ENCODE measurements at places on chromosomes 5 and 9.

DNA sequence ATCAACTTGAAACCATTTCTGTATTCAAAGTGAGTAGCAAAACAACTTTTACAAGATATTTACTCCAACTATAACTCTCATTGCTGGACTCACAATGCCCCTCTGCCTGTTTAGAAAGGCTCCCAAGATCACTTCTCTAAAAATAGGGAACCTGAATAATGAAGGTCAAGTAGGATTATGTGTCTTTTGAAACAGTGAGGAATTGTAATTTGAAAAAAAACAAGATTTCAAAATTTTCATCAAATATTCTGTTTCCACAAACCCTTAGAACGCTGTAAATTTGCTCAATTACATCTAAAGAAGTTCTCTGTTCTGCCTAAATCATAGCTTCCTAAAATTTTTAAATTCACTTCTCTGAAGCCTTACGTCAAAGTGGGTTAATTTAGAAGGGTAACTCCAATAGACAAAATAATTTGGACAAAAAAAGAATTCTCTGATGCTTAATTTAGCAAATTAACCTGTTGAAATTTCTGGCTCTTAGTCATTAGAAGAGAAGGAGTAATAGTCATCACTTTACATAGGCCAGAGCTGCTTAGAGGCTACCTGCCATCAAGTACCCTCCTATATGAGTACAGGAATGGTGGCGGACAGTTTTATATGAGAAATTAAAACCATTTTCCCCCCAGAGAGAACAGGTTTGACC, 4.0 kb downstream of the ELL2 start:
- DNase-seq: no peak

- no peak for DNase-seq
Measured at GRCh38 chr9:129185991-129186390, 7.9 kb upstream of the IER5L start.

- no peak for DNase-seq
Measured at GRCh38 chr9:127817881-127818434, 15.3 kb downstream of the FPGS start.

DNA sequence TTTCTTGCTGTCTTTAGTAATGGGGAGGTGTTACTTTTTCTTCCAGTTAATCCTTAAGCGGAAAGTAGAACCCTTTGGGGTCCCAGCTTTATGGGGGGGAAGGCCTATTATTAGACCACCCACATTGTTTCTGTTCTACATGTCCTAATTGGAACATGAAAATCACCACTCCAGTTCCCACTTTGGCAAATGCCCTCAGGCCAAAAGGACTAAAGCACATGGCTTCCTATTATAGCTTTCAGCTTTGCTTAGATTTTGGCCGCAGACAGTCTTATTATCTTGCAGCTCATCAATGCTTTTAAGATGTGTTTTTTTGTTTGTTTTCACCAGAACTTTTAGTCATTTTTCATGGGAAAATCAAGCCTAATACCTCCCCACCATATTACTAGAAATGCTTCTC, 296.8 kb upstream of the ANKH start:
- no peak for DNase-seq

DNA sequence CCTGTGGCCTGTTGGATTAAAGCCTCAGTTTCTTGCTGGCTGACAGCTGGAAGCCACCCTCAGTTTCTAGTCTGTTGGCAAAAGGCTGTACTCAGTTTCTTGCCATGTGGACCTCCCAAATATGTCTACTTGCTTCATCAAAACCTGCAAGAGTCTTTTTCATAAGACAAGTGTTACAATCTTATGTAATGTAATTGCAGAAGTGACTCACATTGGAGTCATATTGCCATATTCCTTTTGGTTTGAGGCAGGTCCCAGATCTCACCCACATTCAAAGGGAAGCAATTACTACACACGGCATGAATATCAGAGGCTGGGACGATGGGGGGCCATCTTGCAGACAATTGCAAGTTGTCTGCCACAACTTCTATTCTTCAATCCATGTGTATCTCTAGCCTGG, 286.7 kb upstream of the IL12B start:
- no peak for DNase-seq

DNA sequence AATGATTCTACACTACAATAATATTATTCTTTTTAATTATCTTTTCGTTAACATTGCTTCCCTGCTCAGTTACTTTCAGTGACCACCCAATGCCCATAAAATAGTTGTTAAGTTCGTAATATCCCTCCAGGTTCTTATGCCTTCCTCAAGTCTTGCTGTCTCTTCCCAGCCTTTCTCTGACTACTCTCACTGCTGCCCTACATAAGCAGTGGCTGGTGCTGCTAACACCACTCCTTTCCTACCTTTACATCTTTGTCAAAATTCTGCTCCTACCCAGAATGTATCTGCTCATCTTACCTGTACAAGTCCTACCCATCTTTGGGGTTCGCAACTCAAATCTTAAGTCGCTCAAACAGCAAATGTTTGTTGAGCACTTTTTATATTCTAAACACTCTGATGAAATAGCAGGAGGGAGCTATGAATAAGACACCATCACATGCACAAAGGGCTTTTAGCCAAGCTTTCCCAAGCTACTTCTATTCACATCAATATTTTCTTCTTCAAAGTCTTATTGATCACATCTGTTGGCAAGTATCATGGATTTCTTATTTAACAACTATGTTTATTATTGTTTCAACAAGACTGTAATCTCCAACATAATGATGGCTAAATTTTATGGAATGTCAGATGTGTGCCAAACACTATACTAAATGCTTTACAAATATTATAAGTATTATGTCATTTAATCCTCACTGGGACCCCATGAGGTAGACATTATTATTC, 29.5 kb downstream of the SLC25A46 start:
- DNase-seq: no peak

DNA sequence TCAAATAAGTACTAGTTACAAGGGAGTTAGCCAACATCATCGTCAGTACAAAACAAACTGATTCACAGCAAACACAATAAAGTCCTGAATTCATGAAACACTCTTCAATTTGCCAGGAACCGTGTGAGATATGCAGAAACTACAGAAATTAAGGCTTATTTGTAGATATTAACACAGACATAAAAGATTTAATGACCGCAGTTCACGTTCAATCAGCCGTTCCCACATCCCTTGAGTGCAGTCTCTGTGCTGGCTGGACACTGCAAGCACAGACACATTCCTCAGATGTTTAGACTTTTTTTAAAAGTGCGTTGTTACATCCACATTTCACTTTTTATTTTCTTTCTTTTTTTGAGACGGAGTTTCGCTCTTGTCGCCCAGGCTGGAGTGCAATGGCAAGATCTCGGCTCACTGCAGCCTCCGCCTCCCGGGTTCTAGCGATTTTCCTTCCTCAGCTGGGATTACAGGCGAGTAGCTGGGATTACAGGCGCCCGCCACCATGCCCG, 566 bp upstream of the CEP78 start:
- no peak for DNase-seq

DNA sequence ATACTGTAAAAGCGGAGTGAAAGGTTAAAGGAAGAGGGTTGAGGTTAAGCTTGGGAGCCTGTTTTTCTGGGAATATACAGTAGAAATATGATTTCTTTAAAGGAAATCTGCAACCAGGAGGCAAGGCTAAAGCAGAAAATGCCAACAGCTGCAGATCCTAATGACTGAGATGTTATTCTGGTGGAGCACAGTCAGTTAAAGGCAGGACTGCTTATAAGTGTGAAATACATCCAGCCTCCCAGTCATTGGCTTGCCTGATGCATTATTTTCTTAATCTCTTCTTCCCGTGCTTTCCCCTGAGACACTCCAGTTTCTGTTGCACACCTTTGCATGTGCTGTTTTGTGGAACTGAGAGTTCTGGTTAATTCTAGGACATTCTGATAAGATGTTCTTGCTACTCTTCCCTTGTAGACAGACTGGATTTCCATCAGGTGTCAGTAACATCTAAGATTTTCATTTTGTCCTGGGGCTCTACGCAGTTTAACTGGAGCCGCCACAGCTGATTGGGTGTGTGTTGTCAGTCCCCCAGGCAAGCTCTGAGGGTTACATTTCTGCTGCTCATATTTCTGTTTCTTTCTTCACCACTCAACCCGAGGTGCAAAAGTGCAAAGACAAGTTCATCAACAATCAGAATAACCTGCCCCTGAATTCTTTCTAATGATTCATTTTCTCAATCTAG, 44.4 kb downstream of the CAST start:
- no peak for DNase-seq

- DNase-seq: no peak
Measured at GRCh38 chr9:7315746-7316145, 483.8 kb downstream of the DMAC1 start.

- DNase-seq: peak; percentile 37
Measured at GRCh38 chr9:13587571-13587970, 308.1 kb upstream of the MPDZ start.

GRCh38 chr9:4309806-4310205, 9.9 kb upstream of the GLIS3 start:
- no peak for DNase-seq

GRCh38 chr5:137214446-137215189, 284.5 kb downstream of the SPOCK1 start:
- DNase-seq: no peak

- DNase-seq: no peak
Measured at GRCh38 chr5:121550989-121551388, 300.7 kb upstream of the FTMT start.

GRCh38 chr5:71977311-71977710, 130.0 kb upstream of the MAP1B start:
- no peak for DNase-seq

DNA sequence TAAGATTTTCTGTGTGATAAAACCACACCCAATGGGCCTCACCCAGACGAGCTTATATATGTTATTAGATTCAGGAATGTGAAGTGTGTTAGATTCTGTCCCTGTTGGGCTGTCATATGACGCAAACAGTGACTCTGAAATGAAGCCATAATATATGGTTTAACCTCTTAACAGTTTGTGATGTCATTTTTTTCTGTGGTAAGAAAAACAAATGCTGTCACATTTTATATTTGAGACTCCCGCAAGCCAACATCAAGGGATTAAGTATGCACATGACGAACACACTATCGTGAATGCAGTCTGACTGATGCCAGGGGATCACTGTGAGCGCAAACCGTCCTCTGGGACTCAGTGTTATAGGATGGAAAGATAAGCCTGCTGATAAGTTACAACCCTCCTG, 321.7 kb downstream of the SH3GL2 start:
- no peak for DNase-seq

GRCh38 chr9:2166203-2166602, 151.1 kb downstream of the SMARCA2 start:
- no peak for DNase-seq

DNA sequence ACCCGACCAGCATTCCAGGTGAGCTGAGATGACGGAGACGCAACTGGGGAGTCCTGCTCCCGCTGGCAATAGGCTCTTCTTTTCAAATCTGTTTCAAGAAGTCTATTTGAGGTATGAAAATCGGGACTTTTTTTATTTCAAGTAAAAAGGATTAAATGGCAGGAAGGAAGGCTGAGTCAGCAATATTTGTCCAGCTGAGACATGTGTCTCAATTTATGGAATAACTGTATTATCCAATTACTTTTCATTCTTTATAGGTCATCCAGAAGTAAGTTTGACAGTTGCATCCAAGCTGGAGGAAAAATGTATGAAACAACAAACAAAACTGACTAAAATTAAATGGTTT, 221.1 kb downstream of the NR2F1-AS1 start:
- no peak for DNase-seq

DNA sequence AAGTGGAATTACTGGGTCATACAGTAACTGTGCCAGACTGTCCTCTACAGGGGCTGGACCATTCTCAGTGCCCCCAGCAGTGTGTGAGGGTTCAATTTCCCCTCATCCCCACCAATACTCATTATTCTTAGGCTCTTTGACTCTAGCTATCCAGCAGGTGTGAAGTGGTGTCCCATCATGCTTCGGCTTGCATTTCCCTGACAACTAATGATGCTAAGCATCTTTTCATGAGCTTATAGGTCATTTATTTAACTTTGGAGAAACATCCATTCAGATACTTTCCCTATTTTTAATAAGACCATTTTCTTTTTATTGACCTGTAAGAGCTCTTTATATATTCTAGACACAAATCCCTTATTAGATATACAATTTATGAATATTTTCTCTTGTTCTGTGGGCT, 63.6 kb downstream of the ADAMTS2 start:
- no peak for DNase-seq

DNA sequence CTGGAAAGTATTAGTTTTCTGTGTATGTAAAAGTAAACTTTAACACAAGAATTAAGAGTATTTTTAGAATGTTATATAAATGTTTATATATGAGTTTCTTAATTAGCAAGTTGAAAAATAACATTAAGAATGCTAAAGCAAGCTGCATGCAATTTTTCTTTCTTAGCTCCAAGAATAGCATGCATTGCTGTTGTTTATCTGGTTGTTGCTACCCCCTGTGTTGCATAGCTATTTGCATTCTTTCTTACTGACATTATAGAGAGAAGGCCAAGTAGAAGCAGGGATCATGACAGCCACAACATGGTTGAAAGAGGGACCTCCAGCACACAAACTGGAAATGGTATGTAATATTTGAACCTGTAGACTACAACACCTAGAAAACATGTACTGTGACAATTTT, 94.8 kb downstream of the ERCC6L2 start:
- no peak for DNase-seq

DNA sequence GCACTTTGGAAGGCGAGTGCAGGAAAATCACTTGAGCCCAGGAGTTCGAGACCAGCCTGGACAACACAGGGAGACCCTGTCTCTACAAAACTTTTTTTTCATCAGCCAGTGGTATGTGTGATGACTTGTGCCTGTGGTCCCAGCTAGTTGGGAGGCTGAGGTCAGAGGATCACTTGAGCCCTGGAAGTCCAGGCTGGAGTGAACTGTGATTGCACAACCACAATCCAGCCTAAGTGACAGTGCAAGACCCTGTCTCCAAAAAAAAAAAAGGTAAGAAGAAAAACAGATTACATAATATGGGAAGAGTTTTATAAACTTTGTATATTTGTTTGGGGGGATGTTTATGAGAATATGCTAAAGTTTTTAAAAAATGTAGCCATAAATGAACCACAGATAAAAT, 76.5 kb upstream of the CER1 start:
- no peak for DNase-seq

GRCh38 chr5:21918451-21918850, 934.7 kb downstream of the CDH12 start:
- no peak for DNase-seq

DNA sequence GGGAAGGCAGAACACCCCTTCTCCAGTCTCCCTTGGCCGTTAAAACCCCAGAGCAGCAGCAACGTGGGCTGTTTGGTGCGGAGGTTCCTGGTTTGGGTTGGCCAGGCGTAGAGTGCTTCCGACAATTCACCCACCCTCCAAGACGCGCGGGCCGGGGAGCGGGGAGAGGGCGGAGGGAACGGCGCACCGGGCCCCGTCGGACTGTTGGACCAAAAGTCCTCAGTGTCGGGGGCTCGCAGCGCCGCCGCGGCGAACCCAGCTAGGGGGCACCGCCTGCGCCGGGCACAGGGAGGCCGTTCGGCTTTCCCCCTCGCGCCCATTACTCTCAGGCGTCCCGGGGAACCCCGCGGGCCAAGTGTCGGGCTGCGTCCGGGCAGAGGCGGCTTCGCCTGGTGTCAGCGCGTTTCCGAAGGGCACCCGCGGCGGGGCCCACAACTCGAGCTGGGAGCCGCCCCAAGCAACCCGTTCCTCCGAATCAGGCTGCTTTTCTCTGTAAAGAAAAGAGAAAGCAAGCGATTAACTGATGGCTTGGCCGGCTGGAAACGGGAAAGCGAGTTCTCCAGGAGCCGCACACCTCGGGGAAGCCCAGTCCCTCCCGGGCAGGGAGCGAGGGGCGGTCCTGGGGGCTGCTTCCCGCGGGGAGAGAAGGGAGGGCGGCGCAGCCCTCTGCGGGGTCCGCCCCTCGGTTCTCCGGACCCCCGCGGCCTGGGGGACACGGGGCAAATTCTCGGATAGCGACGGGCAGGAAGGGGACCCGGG, 145.5 kb downstream of the ERCC6L2 start:
- DNase-seq: peak; percentile 64
